T-helper 1 cell (primary cell): ENCODE measurements at places on chromosomes 4 and X.
A peak's percentile ranks its signal among the peaks of the same experiment; 100 is the strongest.

DNA sequence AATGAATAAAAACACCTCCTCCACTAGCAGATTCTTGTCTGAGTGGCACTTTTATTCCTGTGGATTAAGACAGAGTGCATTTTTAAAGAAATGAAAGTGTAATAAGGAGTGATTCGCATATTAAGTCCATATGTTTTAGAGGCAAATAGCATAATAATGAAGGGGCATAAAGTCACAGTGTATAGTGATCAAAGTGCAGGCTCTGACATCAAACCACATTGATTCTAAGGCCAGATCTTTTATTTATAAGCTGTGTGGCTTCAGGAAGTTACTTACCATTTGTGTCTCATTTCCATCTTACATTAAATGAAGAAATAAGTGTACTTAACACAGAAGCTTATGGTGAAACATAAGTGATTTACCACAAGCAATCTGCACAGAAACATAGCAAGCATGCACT, 332.8 kb downstream of the GASK1B start:
- DNase-seq: no peak

- no peak for DNase-seq
Measured at GRCh38 chrX:16445166-16445752, 204.7 kb upstream of the S100G start.

DNA sequence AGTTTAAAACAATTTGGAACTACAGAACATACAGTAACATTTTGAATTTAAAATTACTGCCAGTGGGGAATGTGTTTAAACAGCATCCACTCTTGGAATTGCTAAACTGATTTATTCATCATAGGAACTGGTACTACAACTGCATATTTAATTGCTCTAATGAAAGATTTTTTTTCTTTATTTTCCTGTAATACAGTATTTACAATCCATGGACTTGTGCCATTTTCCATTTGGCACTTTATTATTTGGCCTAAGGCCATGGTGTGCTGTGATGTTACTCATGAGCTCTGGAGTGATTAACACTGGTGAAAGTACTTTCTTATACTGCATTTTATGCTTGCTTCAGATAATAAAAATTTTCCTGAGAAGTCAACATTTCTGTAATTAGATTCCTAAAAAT, 69.7 kb upstream of the NUDT6 start:
- no peak for DNase-seq

GRCh38 chrX:15815779-15816437, 25.6 kb downstream of the ZRSR2 start:
- peak; percentile 65 for DNase-seq

GRCh38 chrX:14440106-14440505, 89.2 kb upstream of the GLRA2 start:
- DNase-seq: no peak

DNA sequence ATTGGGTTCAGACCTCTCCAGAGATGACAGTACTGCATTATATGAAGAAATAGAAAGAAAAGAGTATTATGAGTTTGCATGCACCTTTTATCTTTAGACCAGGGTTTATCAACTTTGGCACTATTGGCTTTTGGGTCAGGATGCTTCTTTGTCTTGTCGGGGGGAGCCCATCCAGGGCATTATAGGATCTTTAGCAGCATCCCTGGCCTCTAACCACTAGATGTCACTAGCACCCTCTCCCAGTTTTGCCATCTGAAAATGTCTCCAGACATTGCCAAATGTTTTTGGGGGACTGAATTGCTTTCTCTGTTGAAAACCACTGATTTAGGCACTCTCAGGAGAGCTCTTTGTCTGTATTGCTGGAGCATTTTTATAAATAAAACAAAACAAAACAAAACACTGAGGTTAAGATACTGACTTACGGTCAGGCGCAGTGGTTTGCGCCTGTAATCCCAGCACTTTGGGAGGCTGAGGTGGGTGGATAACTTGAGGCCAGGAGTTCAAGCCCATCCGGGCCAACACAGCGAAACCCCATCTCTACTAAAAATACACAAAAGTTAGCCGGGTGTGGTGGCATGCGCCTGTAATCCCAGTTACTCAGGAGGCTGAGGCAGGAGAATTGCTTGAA, 23.6 kb downstream of the CA5B start:
- peak; percentile 48 for DNase-seq

GRCh38 chr4:112807083-112807482, 170.1 kb downstream of the LARP7 start:
- DNase-seq: no peak

DNA sequence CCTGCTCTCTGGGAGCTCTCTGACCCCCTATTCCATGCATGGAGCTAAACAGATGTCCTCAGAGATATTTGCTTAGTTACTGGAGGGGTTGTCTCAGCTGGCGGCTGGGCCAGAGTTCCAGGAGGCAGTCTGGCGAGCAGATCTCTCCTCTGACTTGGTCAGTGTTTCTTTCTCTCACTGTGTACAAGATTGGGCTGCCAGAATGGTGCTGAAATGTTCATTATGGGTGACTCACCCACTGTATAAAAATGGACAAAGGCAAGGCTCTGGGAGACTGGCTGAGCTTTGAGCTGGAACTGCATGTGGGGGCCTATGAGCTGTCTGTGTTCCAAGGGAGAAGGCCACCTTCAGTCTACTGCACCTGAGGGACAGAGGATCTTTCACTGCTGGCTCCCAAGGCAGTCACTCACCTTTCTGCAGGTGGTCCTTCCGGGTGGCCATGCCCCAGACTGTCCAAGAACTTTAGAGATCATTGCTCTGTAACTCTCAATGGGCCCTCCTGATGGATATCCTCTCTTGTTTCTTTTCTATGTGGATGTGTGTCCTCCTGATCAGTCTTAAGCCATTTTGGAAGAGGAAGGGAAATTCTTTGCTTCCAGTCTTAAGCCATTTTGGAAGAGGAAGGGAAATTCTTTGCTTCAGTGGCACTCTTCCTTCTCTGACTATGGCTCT, 88.2 kb downstream of the CFAP299 start:
- no peak for DNase-seq

GRCh38 chr4:160034501-160034900, 931.6 kb downstream of the RAPGEF2 start:
- DNase-seq: no peak

DNA sequence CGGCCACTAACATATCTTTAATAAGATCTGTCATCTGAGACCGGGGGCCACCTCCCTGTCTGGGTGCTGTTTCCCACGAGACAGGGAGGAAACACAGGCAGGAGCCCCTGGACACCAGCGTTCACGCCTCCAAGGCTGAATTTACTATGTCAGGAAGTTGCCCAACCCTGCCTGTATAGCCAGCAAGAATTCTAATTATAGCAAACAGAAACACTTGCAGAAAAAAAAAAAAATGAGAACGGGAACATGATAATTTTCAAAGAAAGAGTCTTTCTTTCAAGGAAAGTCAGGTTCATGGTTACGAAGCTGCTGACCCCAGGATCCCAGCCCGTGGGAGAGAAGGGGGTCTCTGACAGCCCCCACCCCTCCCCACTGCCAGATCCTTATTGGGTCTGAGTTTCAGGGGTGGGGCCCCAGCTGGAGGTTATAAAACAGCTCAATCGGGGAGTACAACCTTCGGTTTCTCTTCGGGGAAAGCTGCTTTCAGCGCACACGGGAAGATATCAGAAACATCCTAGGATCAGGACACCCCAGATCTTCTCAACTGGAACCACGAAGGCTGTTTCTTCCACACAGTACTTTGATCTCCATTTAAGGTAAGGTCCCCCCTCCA, at the start of gene IL3RA:
Gene IL3RA (plus strand): TSS at position 455 of the 613 bp plus-strand sequence. CDS start 4,981 bp downstream, outside the sequence.
- peak; percentile 33 for DNase-seq

GRCh38 chr4:152559641-152560040, 23.7 kb upstream of the FBXW7 start:
- no peak for DNase-seq

DNA sequence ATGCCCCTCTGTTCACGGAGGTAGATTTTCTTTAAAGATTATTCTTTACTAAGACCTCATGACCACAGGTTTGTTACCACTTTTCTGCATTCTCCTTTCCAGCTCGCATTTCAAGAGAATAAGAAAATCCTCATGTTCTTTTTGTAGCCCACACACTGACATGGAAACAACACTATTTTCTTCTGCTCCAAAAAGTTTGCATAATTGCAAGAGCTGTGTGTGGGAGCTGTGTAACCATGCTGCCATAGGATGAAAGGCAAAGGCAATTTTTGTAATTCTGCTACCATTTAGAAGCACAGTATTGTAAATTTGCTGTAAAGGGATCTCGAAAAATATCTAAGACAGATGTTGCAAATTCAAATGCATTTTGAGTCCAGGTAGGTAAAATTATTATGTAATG, 302.4 kb upstream of the EMCN start:
- DNase-seq: no peak

DNA sequence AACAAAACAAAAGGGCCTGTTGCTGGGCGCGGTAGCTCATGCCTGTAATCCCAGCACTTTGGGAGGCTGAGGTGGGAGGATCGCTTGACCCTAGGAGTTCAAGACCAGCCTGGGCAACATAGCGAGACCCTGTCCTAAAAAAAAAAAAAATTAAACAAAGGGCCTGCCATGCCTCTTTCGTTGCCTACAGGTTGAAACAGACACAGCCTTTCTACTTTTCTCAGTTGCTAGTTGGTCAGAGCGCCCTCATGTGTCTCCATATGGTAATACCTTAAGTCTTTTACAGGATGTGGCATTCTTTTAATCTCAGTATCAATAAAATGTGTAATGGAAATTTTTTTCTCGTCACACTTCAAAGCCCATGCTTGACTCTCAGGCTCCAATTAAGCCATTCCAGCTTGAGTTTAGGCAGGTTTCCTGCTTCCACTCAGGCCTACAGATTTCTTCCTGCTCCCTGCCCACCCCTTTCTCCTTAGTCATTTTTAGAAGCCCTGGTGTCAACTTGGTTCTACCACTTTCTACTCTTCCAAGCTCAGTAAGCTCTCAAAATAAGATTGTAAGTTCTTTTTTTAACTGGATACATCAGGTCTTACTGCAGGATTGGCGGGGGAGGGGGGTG, 4.6 kb upstream of the SOWAHD start:
- DNase-seq: peak; percentile 49

DNA sequence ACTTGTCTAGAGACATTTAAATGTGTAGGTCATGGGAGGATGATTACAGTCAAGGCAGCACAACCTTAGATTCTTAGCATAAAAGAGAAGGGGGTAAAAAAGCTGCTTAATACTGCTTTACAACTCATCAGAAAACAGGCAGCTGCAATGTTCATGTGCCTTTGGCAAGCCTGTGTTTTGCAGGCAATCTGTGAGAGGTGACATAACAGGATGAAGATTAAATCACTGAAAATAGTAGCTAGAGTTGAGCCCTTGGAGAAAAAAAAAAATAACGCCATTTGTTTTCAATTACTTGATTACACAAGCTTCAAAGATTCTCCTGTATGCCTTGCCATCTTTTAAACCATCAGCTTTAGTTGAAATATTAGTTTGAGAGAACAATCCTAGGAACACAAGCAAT, 847.6 kb upstream of the LCORL start:
- no peak for DNase-seq

DNA sequence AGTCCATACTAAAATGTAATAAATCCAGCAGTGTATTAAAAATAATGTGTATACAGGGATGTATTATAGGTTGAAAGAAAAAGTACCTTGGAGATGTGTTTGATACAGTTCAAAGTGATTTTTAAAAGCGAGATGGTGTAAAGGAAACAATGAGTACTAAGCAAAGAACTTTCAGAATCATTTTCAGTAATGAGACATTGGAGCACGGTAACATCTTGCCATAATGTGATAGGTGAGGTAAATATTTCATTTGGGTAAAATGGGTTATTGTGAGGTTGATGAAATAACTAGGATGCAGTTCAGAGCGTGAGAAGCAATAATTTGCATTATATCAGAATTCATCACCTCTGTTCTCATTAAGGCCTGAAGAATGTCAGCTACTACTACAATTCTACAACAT, 25.9 kb downstream of the EIF2S3 start:
- DNase-seq: no peak

- DNase-seq: peak; percentile 9
Measured at GRCh38 chrX:65723706-65724105, 56.3 kb downstream of the MSN start.

DNA sequence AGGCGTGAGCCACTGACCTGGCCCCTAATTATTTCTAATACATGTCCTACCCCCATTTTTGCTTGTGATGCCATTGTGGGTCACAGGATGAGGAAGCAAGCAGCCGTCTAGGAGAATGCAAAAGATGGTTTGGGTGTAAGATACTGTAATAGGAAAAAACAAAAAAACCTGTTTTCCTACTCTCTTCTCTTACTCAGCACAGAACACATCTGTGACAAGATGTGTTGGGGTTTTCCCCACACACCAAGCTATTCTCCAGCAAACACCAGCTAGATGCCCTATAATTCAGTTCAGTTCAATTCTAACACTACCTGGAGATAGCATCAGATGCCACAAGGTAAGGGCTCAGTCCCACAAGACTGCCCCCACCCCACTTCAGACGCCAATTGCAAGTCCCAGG, 15.3 kb upstream of the HPRT1 start:
- DNase-seq: no peak

DNA sequence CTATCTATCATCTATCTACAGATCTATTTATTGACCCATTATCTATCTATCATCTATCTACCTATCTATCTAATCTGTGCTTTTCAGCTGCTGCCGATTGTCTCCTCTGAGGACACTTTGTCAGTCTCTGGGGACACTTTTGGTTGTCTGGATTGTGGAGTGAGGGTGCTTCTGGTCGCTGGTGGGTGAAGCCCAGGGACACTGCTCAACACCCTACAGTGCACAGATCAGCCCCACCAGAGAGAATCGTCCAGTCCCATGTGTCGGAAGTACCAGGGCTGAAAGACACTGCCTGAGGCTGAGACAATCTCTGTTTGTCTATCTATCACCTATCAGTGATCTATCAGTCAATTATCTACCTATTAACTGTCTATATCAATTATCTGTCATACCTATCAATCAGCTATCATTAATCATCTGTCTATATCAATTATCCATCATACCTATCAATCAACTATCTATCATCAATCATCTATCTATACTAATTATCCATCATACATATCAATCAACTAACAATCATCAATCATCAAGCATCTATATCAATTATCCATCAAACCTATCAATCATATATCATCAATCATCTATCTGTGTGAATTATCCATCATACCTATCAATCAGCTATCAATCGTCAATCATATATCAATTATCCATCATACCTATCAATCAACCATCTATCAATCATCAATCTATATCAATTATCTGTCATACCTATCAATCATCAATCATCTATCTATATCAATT, 70.0 kb upstream of the PPP2R3B start:
- no peak for DNase-seq

GRCh38 chrX:1075741-1076140, 136.7 kb downstream of the CRLF2 start:
- no peak for DNase-seq

DNA sequence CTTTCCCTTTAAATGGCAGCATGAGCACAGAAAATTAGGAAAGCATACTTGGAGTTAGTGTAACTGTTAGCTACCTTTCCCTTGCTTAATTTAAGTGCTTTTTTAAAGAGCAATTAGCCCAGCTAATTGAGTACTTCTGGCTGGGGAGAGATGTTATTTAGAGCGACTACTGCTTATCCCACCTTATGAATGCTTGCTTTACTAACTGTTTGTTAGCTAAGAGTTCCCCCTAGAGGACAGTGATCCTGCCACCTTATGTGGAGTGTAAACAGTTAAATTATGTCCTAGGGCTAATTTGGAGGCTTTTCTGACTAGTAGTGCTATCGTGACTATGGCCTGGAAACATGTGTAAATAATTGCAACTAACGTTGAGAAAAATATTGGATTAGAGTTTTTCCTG, 909.4 kb downstream of the FSTL5 start:
- DNase-seq: no peak
